ENCODE measurements at places on chromosomes 5 and 9.

GRCh38 chr9:125476645-125477044, 215.0 kb downstream of the GAPVD1 start:
- no peak for DNase-seq

DNA sequence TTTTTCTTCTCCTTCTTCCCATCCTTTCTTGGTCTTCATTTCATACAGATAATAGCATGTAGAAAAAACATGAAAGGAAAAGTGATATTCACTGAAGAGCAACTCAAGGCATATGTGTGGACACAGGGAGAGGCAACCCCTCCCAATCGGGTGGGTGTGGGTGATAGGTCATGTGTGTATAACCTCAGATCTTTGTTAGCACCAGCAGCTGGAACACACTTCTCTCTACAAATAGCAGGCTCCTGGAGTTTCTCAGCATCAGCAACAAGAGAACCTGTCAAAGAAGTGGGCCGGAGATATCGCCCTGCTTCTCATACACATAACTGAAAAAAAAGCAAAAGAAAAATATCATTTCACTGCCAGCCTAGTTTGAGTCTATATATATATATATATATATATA, 426.4 kb downstream of the DTWD2 start:
- no peak for DNase-seq

GRCh38 chr9:118271331-118271730, 567.1 kb downstream of the TLR4 start:
- no peak for DNase-seq

GRCh38 chr9:135887585-135888050, 19.7 kb downstream of the CAMSAP1 start:
- DNase-seq, result no peak
